Fibroblast of pulmonary artery (primary cell): ENCODE measurements at places on chromosomes 3 and 15.

DNA sequence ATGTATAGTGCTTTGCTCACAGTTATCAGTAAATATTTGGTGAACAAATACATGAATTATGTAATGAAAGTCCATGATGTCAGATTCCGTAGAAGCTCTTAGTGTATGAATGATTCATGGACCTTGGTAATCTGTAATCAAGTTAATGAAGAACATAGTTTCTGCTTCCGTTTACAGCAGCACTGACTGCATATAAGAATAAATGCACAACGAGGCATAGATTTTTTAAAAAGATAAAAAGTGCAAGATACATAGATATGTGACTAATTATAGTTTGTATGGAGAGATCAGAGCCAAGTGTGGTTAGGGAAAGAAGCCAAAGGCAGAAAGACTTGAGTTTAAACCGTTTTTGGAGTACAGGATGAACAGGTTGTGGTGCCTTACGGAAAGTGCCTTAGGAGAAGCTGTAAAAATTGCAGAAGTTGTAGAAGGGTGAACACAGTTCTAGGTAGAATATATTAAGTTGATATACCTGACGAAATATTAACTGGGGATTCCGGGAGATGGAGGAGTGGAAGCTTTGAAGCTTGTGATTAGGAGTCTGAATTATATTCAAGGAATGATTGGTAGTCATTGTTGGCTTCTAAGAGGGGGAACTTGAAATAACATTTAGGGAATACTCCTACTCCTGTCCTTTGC lies 293.1 kb downstream of the NLGN1 start:
- no peak for DNase-seq

- DNase-seq, result no peak
Observed at GRCh38 chr15:99275525-99276128, 24.3 kb downstream of the LRRC28 start.

- DNase-seq, result no peak
Observed at GRCh38 chr3:13289771-13290285, 130.3 kb downstream of the NUP210 start.

DNA sequence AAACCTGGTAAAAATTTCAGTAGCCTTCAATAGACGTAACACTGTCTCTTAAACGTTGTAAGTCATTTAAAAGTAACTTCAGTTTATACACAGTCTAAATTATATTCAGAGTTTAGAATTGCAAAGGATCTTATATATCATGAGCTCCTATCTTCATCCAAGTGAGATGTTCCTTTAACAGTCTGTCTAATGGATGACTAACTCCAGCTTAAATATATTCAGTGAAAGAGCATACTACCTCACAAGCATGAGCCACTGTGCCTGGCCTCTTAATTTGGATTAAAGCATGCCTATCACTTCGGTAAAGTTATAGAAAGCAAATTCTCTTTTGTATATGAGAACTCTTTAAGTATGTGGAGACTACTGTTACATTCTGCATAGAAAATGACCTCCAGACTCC lies 7.0 kb downstream of the FYTTD1 start:
- no peak for DNase-seq

DNA sequence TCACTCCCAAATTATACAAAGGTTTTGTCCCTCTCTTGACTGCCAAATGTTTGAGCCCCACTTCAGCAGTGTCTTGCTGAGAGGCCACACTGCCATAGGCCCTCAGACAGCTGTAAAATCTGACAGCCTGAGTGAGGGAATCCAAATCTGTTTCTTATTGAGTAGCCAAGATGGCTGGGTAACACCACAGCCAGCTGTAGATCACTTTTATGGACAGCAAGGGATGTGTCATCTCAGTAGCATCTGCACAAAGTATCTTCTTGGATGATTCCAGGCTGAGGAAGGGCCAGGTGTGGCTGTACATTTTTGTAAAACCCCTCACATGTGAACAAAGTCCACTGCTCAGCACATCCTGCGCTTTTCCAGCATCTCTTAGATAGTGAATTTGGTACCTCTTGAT lies 237.0 kb upstream of the LRTM1 start:
- DNase-seq, result no peak

- no peak for DNase-seq
Observed at GRCh38 chr3:36512555-36512954, 132.3 kb downstream of the STAC start.

DNA sequence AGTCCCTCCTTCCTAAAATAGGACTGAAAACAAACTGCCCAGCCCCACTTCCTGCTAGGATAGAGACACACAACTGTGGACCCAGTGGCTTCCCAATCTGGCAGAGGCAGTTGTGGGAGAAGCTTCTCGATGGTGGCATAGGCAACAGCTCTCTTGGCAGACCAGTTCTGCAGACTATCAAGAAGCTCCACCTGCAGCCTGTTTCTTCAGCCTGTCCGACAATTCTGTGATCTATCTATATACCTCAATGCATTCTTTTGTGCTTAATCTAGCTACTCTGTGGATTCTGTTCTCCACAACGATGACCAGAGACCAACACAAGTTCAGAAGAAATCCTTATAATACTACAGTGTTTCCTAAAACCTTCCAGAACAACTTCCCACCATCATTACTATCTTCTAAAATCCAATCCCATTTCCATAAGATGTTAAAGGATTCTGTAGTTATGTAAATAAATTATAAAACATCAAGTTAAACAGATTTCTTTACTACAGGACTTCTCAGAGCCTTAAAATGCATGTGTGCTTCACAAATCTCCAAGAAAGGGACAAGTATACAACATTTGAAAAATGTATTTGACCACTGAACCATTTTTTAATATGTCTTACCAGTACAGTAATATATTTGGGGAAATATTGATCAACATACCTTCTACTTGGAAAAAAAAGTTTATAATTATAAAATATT lies 57.7 kb downstream of the IGF2BP2 start:
- no peak for DNase-seq

DNA sequence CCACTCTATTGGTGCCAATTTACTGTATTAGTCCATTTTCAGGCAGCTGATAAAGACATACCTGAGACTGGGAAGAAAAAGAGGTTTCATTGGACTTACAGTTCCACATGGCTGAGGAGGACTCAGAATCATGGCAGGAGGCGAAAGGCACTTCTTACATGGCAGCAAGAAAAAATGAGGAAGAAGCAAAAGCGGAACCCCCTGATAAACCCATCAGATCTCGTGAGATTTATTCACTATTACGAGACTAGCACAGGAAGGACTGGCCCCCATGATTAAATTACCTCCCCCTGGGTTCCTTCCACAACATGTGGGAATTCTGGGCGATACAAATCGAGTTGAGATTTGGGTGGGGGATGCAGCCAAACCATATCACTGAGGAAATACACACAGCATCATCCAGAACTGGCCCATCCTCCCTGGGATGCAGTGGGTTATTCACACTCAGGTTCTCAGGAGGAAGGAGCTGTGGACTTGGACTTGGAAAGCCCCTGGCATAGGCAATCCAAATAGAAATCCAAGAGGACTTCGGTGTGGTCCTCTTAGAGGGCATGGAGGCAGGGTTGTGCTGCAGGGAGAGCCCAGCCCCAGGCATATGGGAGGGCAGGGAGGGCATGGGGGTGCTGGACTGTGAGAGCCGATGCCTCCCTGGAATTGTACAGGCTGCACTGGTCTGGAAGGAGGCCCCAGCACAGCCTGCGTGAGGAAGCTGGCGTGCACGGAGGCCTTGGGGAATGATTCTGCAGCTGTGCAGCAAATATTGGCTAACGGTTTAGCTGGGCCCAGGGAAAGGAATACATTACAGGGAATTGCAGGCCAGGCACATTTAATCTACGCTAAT lies 62.9 kb downstream of the EFCAB12 start:
- no peak for DNase-seq

- DNase-seq, result no peak
Observed at GRCh38 chr3:104349836-104350235, 1016.9 kb upstream of the ALCAM start.

DNA sequence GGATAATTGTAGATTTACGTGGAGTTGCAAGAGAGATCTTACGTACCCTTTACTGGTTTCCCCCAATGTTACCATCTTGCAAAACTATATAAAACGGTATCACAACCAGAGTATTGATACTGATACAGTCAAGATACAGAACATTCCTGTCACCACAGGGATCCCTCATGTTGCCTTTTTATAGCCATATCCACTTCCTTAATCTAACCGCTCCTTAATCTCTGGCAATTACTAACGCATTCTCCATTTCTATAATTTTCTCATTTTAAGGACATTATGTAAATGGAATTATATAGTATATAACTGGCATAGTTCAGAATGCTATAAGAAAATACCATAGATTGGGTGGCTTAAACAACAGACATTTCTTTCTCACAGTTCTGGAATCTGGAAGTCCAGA lies 61.1 kb downstream of the SEC22A start:
- DNase-seq, result no peak

GRCh38 chr15:96360581-96361308 lies 30.2 kb downstream of the NR2F2 start:
- DNase-seq, result no peak
